ENCODE measurements at places on chromosomes 6 and 20. TPM values are rescaled to one million over a fixed set of nuclear protein-coding genes. Genes with fewer than 3 reads are reported as not detected.

The CALHM4 gene
- not detected for polyA plus RNA-seq

The VIP gene
- polyA plus RNA-seq = not detected

The TMEM244 gene
- not detected for polyA plus RNA-seq

The DCBLD1 gene
- polyA plus RNA-seq = not detected

The POU5F1 gene
- polyA plus RNA-seq = not detected

The PLN gene
- not detected for polyA plus RNA-seq

The HLA-DRB5 gene
- not detected for polyA plus RNA-seq

The CD40 gene
- 1.5 TPM for polyA plus RNA-seq

The PAK5 gene
- 8.4 TPM for polyA plus RNA-seq

The ZNF831 gene
- polyA plus RNA-seq = 0.67 TPM

The NOL4L gene
- 14.0 TPM for polyA plus RNA-seq

The POLH gene
- 0.32 TPM for polyA plus RNA-seq

The BMP2 gene
- 0.79 TPM for polyA plus RNA-seq

The NOP56 gene
- polyA plus RNA-seq = 72.1 TPM

The FHL5 gene
- 3.8 TPM for polyA plus RNA-seq

The OOEP gene
- polyA plus RNA-seq = not detected

The DSP gene
- 0.28 TPM for polyA plus RNA-seq

The BTBD3 gene
- polyA plus RNA-seq = 64.2 TPM

The CCN6 gene
- 1.5 TPM for polyA plus RNA-seq

The CTCFL gene
- 0.63 TPM for polyA plus RNA-seq

The GHRH gene
- polyA plus RNA-seq = not detected

The CLPSL1 gene
- not detected for polyA plus RNA-seq

The LPIN3 gene
- polyA plus RNA-seq = not detected

The IMPG1 gene
- polyA plus RNA-seq = 0.34 TPM
